ENCODE measurements at places on chromosomes 16 and 17. TPM values are rescaled to one million over a fixed set of nuclear protein-coding genes. Genes with fewer than 3 reads are reported as not detected.

DNA sequence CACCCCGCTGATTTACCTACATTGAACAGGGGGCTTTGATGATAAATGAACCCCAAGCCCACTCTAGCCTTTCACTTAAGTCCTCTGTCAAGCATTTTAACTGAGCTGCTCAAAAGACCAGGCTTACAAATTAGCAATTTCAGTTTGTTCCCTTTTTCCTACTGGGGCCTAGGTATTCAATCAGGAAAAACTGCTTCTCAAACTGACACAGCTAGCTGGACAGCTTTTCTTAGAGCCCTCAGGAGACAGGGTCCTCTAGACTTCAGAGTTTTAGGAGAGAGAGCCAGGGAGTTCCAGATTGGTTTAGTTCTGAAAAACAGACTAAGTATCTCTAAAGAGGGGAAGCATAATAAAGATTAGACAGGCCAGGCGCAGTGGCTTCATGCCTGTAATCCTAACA, 6.2 kb upstream of the HEXIM2 start:
- DNase-seq: no peak

Gene C16orf46
- total RNA-seq: under 0.01 TPM

Gene UNC13D
- total RNA-seq: under 0.01 TPM

- DNase-seq: no peak
Measured at GRCh38 chr17:33040461-33040860, 48.8 kb downstream of the SPACA3 start.

Gene APOH
- not detected for total RNA-seq

GRCh38 chr17:45018848-45019711, 32.4 kb downstream of the DCAKD start:
- DNase-seq: peak; percentile 34

Gene NPIPA2
- total RNA-seq: not detected

Gene FBXO39
- not detected for total RNA-seq

GRCh38 chr17:59357219-59357697, 25.8 kb downstream of the YPEL2 start:
- no peak for DNase-seq

Gene CYBC1
- total RNA-seq: 75.1 TPM

- no peak for DNase-seq
Measured at GRCh38 chr17:22310717-22311686, 618.7 kb downstream of the KCNJ18 start.

DNA sequence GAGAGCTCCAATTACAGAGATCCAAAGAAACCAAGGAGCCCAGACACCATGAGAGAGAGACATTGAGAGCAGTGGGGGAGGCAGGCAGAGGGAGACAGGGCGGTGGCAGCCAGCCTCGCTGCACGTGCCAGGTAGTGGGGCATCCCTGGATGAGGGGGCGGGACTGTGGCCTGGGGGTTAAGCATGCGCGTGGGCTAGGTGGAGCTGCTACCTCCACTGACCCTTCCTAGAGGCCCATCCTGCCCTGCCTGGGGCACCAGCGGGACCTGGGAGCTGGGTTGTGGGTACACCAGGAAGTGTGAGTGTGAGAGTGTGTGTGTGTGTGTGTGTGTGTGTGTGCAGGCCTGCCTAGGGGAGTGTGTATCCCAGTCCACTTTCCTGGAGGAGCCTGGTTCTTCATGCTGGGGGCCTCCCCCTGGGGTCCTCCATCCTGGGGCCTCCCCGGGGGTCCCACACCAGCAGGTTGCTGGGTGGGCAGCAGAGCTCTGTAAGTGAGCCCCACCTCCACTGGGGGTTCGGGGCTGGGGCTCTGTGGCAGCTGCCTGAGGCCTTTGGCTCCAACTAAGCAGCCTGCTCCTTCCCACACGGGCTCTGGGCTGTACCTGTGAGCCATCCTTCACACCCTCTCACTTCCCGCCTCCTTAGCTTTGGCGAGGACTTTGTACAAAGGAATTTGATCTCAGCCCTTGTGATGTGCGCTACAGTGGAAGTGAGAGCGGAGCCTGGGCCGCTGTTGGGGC, 127.4 kb downstream of the IRF8 start:
- no peak for DNase-seq

DNA sequence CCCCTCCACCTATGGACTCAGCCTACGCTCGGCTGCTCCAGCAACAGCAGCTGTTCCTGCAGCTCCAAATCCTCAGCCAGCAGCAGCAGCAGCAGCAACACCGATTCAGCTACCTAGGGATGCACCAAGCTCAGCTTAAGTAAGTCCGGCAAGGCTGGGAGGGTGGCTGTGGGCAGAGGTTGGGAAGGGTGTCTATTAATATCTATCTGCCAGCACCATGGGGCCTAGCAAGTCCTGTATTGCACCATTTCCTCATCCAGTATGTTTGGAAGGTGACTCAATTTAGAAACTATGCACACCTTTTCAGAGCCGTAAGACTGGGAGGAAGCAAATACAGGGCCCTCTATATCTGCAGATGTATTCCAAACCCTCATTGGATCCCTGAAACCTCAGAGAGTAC, 45.0 kb upstream of the ARHGAP44 start:
- peak; percentile 69 for DNase-seq

Gene ANKRD40CL
- total RNA-seq: not detected
